T-cell (primary cell): ENCODE measurements at places on chromosomes 7 and 10. TPM values are rescaled to one million over a fixed set of nuclear protein-coding genes. Genes with fewer than 3 reads are reported as not detected.

DNA sequence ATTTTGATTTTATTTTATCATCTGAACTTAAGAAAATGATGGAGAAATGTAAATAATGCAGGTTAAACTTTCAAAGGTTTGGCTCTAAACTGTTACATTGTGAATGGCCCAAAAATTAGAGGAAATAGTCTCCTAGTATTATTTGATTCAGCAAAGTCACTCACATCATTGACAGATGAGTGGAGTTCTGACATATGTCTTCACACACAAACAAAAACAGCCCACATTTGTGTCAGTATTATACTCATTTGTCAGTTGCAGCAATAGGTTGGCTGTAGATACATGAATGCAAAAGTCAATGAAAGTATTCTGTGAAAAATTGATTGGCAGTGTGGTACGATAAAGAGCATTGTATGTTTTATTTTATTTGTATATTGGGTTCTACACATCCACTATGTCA, 108.8 kb upstream of the BMPER start:
- H3K27ac ChIP-seq: no peak overlapping the region
- H3K27me3 ChIP-seq: no peaks in the 10 kb centered on the region
- H3K4me3 ChIP-seq: no peak overlapping the region
- no peaks in the 10 kb centered on the region for H3K36me3 ChIP-seq
- no peaks in the 10 kb centered on the region for H3K4me1 ChIP-seq
- DNase-seq: no peak

DNA sequence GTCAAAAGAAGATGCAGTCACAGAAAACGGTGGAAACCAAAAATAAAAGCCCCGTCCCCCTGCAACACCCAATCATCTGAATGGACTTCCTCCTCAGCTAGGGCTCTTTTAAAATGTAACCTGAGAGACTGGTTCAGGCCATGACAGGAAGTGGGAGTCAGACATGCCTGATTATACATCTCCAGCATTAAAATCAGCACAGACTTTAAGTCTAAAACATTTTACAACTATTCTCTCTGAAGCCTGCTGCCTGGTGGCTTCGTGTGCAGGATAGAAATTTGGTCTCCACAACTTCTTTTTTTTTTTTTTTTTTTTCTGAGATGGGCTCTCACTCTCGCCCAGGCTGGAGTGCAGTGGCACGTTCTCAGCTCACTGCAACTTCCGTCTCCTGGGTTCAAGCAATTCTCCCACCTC, 30.3 kb downstream of the HACD1 start:
- DNase-seq: no peak
- H3K4me1 ChIP-seq: no peaks in the 10 kb centered on the region
- H3K27ac ChIP-seq: no peak overlapping the region
- no peak overlapping the region for H3K4me3 ChIP-seq
- H3K27me3 ChIP-seq: no peaks in the 10 kb centered on the region

DNA sequence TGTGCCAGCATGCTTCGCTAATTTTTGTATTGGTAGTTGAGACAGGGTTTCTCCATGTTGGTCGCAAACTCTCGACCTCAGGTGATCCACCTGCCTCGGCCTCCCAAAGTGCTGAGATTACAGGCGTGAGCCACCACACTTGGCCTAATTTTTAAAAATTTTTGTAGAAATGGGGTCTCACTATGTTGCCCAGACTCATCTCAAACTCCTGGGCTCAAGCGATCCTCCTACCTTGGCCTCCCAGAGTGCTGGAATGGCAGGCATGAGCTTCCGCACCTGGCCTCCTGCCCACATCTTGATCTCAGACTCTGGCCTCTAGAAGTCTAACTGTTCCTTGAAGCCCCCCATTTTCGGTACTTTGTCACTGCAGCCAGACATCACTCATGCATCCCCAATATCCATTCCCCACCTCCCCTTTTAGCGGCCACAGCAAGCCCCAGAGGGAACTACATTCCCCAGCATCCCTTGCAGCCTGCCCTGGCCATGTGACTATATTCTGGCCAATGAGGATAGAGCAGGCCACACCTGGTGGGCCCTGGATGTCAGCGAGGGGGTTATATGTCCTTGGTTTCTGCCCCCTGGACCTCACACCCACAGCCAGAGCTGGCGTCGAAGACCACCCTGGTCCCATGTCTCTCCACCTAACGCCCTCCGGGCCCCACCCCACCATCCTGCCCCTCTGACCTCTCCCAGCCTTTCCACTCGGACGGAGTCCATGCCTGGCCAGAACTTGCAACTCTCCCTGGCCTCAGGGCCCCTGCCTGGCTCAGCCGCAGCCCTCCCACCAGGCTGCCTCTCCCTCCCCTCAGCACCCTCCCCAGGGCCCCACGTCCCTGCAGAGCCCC, 33.8 kb downstream of the MICALL2 start:
- no peaks in the 10 kb centered on the region for H3K27me3 ChIP-seq
- H3K4me1 ChIP-seq: no peaks in the 10 kb centered on the region
- DNase-seq: no peak
- H3K27ac ChIP-seq: no peak overlapping the region
- no peaks in the 10 kb centered on the region for H3K36me3 ChIP-seq

- no peak overlapping the region for H3K27ac ChIP-seq
- no peaks in the 10 kb centered on the region for H3K36me3 ChIP-seq
- H3K27me3 ChIP-seq: peaks cover 3% of the 10 kb centered on the region
These were observed 99.3 kb downstream of the DGKI start for GRCh38 chr7:137747359-137748031.

The ERLIN1 gene
- 4.1 TPM for total RNA-seq

The CALHM3 gene
- not detected for total RNA-seq

The SIRT1 gene
- total RNA-seq: 46.7 TPM

The OPN1SW gene
- not detected for total RNA-seq
